ENCODE measurements at places on chromosomes 2 and 18.

GRCh38 chr18:35451032-35451431 is 46.7 kb downstream of the INO80C start:
- no peak for DNase-seq

DNA sequence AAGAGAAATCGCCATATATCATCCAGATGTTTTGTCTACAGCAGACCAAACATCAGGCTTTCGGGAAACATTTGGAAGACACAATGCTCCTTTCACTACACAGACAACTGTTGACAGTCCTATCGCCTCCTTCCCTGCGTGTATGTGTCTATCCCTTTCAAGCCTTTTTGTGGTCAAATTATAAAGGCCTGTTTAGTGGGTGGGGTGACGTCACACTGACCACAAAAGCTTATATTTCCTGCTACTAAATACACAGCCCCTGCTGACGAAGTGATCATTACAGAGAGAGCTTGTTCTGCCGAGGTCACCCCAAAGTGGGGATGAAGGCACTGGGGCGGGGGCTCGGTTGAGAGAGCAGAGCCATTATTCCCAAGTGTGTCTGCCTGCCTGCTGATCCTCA is 302.7 kb upstream of the TNP1 start:
- DNase-seq = no peak

GRCh38 chr2:110784047-110784631 is 51.8 kb downstream of the ACOXL start:
- no peak for DNase-seq

DNA sequence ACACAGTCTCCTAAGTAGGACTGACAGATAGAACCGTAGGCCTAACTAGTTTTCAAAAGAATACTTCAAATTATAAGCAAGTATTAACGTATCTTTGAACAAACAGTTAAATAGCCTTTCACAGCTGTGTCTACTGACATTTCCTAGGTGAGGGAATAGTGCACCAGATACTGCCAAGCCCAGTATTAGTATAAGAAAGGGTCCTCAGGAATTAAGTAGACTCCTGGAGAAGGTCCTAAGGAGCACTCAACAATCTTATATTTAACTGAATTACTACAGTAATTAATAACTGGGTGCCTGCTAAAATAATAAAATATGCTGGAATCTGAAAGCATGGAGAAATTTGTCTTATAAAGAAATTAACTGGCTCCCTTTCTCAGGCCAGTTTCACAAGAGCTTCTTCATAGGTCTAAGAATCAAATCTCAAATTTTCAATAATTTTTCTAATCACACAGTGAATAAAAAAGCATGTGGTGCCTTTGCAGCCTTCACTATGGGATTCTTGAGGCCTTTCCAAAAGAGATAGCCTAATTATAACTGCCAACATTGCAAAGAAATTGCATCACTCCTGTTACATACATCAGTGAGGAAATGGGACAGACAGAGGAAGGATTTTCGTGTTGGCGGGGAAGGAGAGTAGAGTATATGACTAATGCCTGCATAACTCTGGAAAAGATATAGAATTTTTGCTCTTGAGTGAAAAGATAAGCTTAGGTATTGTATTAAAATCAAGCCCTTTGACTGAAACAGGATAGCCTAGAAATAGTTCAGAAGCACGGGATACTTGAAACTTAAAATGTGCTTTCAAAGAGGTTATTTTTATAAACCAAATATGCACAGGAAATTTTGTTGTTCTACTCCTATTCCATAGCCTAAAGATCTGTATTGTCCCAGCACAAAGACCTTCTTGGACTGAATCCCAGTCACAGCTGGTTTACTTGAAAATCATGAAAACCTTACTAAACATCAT is 228.6 kb upstream of the STK17B start:
- no peak for DNase-seq

- DNase-seq = no peak
Observed at GRCh38 chr2:67018301-67018700, 378.8 kb upstream of the ETAA1 start.

DNA sequence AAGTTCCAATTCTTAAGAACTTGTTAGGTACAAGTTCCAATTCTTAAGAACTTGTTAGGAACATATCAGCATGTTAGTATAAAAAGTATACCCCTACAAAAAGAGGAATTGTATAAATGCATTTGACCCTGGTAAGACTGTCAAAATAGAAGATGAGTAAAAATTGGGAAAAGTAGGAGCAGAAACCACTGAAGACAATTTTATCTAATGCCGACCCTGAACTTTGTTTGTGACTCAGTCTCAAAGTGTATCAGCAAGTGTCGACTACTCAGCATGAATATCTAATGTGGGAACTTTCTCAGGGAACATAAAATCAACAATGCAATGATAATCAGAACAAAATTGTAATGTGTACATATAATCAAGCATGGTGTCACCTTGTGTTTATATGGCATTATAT is 583 bp upstream of the CD226 start:
- DNase-seq = no peak

DNA sequence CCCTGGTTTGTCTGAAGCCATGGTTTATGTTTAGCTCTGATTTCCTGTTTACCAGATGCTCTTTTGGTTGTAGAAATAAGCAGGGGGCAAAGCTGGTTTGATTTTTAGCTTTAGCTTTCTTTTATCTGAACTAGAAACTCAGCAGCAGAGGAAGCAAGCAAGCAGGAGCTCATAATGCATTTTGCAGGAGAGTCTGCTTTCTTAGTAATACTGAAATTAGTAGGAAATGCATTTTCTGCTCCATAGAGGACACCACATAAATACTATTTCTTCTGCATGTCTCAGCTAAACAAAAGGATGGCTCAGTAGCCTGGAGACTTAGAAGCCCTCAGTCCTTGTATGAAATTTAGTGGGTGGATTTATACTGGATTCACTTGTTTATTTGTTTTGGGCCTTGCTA is 23.1 kb downstream of the DGUOK start:
- DNase-seq = no peak

GRCh38 chr2:223319601-223320000 is 267.6 kb downstream of the KCNE4 start:
- DNase-seq = no peak

- no peak for DNase-seq
Observed at GRCh38 chr2:238378230-238379095, 48.3 kb upstream of the ASB1 start.

DNA sequence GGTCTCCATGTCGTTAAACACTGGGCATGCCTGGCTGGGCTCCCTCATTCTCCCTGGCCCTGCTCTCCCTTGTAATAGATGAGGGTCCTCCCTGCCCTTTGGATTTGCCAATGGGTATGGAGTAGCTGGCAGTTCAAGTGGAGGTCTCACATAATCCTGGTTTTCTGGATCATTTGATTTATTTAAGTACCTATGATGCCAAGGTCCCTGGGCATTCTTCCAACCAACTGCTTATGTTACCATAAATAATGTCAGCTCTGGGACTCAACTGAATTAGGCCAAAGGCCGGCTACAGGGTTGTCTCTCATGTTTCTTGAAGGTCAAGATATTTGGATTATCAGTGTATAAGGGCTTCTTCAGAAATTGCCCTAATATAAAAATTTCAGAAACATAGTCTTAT is 104.9 kb upstream of the LYPD6 start:
- DNase-seq = no peak

- no peak for DNase-seq
Observed at GRCh38 chr2:30653847-30654246, 153.4 kb downstream of the CAPN13 start.

DNA sequence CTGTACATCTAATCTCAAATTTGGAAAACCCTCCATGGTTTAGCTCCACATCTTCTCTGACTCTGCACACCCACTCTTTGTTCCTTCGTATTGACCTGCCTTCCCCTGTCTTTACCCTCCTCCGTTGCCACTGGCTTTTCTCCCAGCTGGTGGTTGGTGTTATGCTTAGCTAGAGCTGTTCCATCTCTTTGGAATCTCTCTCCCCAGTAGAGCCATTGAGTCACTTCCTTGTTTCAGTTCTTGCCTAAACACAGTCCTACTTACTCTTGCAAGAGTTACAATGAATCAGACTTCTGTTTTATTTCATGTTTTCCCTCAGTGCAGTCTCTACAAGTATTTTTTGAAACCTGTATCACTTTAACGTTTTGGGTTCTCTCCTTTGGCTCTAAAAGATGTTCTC is 263.9 kb downstream of the LTBP1 start:
- no peak for DNase-seq

DNA sequence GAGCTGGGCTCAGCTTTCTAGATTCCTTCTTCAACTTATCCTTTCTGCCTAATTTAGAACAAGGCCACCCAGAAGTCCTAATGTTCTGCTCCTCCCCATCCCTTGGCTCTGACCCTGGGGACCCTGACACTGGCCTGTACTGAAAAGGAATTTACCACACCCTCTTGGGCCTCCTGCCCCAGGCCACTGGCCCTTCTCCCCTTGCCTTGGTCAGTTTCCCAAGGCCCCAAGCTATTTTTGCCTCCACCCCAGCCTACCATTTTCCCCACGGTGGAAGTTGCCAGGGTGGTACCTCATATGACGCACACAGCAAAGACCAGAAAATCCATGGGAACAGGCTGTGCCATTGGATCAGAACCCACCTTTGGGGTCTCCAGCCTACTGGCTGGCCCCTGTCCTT is 72.1 kb downstream of the ZBTB7C start:
- DNase-seq = peak; percentile 39

DNA sequence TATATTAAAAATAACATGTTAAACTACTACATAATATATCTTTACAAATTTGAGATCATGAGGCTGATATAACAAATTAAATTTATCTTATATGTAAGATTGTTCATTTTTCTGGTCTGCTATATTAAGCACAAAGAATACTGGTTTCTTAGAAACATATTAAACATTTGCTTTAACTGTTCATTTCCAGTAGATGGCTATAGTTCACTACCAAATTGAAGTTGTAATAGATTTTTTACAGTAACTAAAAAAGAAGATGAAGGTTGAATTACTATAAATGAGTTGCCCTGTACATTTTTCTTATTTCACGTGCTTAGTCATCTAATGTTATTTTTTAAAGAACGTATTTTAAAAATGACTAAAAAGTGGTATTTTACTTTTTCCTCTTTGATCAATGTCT is 57.0 kb downstream of the ZNF407 start:
- DNase-seq = no peak
